A172 (cell line): ENCODE measurements at places on chromosomes 7 and 10. TPM values are rescaled to one million over a fixed set of nuclear protein-coding genes. Genes with fewer than 3 reads are reported as not detected.

DNA sequence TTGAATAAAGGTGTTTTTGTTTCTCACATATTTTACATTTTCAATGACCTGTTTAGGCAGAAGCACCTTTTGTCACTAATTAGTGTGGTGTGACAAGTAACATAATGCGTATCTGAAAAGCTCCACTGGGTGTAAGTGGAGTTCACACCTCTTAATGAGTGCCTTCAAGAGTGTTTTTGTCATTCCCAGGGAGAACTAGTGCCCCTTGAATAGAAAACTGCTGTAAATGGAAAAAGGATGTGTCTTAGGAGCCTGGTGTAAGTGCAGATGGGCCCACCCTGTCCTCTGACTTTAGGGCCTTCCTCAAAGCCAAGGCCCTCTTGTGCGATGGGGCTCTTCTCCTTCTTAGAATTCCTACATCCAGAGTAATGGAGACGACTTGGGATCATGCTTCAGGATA is 170.0 kb downstream of the MGMT start:
- no peak for DNase-seq

- DNase-seq, result no peak
Measured at GRCh38 chr7:40047661-40048060, 86.8 kb downstream of the MPLKIP start.

The BAG3 gene
- total RNA-seq, result 31.0 and 39.8 TPM in 2 replicates

GRCh38 chr7:108413337-108413736 is 42.9 kb downstream of the NRCAM start:
- no peak for DNase-seq

- peak; percentile 78 for DNase-seq
Measured at GRCh38 chr10:63630085-63630930, 109.1 kb downstream of the REEP3 start.

- no peak for DNase-seq
Measured at GRCh38 chr7:154892459-154892858, 110.5 kb downstream of the PAXIP1 start.

GRCh38 chr10:122346326-122346950 is 28.1 kb upstream of the PLEKHA1 start:
- no peak for DNase-seq

- DNase-seq, result no peak
Measured at GRCh38 chr10:84270708-84271107, 25.9 kb downstream of the RGR start.

DNA sequence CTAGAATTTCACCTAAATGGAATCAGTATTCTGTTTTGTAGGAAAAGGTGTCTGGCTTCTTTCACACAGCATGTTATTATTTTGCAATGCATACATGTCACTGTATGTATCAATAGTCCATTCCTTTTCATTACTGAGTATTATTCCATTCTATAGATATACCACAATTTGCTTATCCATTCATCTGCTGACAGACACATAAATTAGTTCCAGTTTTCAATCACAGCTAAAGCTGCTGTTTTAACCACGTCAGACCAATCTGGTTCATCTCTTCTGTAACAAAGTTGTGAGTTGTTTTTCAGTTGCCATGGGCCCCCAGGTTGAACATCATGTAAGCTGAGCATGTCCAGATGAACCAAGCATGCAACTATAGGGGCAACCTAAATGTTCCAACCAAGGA is 282.1 kb upstream of the MKLN1 start:
- no peak for DNase-seq

The VSTM2A gene
- total RNA-seq, result not detected in 2 replicates

The SPDYE11 gene
- not detected in 2 replicates for total RNA-seq

DNA sequence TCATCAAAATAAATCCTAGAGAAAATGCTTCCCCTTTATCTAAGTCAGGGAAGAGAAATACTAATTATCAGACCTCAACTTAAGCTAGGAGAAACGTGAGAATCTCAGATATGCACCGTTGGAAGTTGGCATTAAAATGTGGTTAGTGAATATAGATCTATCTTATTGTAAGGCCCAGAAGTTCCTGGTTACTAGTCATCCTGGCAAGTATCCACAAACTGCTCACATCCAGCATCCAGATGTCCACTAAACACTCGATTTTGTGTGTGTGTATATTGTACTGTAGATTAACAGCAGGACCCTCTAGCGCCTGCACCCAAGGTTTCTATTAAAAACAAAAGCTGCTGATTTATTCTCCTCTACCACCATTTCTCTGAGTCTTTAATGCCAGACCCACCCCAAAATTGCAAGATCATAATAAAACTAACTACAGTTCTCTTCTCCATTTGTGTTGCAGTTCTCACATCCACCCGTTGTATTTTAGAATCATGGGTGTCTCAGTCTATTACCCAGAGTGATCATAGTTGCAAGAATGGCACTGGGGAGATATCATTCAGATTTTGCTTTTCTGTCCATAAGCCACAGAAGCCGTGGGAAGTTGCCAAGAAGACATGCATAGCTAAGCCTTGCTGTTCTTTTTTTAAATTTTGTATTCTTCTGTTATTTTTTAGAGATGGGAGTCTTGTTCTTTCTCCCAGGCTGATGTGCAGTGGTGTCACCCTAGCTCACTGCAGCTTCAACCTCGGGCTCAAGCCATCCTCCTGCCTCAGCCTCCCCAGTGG is 165.4 kb downstream of the KIAA1217 start:
- peak; percentile 26 for DNase-seq

DNA sequence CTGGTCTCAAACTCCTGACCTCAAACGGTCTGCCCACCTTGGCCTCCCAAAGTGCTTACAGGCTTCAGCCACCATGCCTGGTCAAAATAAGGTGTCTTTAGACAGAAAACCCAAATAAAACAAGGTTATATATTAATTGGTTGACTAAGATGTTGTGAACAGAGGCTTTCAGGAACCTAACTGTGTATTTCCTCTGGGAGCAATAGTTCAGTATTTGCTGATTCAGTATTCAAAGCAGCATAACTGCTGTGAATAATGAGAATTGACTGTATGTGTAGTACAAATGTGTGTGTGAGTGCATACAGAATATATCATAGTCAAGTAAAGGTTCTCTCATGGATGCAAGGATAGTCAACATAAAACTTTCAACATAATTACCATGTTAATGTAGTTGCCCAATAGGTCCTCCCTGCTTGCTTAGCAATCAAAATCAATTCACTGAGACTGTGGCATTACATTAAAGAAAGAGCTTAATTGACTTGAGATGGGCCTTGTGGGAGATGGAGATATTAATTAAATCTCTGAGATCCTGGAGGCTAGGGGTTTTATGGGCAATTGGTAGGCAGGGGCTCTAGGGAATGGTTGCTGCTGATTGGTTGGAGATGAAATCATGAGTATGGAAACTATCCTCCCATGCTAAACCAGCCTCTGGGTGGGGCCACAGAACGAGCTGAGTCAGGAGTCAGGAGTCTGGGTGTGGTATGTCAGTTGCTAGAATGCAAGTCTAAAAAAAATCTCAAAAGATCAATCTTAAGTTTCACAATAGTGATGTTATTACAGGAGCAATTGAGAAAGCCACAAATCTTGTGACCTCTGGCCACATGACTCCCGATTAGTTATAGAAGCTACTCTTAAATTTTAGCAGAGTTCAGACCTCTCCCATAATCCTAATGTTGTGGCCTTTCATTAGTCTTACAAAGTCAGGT is 162.7 kb downstream of the AKR1D1 start:
- peak; percentile 56 for DNase-seq

DNA sequence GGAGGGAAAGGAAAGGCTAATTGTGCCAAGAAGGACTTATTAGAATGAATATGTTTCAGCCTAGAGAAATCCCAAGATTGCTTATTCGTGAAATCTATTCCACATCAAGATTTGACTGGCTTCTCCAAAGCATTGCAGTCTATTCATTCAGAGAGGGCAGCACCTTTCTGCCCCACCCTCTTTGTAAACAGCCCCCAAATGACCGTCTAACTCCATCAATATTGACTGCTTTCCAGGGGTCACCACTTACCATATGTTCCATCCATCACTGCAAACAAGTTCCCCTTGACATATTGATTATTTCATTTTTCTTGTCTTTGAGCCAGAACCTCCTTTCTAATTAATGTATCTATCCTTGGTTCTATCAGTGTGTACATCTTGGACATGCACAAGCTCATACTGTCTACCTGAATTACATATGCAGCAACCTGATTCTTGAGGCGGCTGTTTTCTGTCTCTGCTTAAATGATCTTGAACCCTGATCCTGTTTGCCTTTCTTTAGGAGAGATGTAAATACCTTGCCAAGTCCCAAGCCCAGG is 44.2 kb upstream of the PTER start:
- no peak for DNase-seq

The HOXA9 gene
- 74.8 and 88.6 TPM in 2 replicates for total RNA-seq

DNA sequence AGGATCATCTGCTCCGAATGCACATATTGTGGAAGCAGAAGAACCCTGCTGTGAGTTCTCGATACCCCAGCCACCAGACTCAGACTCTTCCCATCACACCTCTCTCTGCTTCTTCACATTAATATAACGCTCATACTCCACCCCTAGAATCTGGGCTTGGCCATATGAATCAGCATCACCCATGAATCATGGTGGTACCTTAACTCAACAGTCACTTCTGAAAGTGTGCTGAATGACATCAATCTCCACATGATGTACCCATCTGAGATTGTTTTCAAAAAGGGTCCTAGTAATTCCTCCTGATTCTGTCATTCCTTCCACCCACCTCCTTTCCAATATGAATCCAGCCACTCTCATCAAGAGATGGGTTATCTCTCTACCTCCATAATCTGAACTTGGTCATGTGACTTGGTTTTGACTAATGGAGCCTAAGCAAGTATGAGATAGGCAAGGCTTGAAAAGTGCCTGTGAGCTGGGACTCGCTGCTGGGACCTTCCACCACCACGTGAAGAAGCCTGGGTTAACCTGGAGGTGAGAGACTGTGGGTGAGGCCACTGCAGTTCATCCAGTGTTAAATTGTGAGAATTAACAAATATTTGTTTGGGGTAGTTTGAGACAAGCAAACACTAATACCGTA is 15.4 kb downstream of the YWHAG start:
- DNase-seq, result peak; percentile 63

The PLAC9 gene
- 0.21 TPM in 1 of 2 replicates, not detected in the other for total RNA-seq

The GLCCI1 gene
- 3.0 and 7.2 TPM in 2 replicates for total RNA-seq

DNA sequence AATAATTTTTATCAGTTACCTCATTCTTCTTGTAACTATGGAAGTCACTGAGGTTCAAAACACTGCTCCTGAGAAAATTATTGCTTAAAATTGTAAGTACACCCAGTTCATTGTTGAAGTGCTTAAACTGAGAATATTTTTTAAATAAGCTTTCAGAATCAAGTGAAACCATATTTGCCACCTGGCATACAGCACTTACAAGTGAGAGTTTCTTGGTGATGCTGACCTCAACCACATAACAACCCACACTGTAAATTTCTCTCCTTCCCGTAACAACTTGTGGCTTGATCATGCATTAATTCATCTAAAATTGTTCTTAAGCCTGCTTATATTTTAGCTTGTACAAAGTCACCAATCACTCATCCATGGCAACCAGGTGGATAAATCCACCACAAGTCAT is 34.0 kb downstream of the IMMP2L start:
- no peak for DNase-seq

GRCh38 chr7:105805447-105806019 is 70.9 kb downstream of the ATXN7L1 start:
- peak; percentile 29 for DNase-seq

The CALCR gene
- 0.10 and 0.98 TPM in 2 replicates for total RNA-seq

The TRPV6 gene
- total RNA-seq, result not detected in 2 replicates

The RADIL gene
- 1.9 and 5.1 TPM in 2 replicates for total RNA-seq

DNA sequence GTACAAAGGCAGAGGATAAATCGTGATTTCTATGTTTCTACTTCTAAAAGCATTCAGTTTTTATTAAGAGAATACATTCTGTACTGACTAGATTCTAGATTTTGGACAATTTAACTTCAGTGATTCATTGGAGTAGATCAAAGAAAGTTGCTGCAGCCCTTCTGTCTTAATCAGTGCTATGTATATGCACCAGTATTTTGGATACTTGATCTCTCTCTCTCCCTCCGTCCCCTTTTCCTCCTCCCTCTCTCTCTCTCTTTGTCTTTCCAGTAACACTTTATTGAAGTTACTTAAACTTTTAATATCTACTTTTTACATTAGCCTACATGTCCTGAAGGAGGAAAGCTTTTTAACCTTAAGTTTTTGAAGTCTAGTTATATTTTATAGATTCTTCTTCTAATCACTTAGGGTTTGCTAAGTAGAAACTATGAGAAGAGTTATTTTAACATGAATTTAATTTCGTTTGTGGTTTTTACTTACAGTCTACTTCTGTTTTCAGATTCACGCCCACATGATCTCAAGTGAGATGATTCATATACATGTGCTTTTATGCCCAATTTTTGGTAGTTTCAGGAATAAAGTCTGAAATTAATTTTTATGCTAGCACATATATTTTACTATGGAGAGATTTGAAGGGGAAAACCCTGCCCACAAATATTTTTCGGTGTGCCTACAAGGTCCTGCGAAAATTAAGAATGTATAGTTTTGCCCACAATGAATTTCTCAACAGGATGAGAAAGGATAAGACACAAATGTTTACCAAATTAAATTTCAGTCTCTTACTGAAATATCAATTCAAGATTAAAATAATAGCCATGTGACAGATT is 9.1 kb downstream of the MDFIC start:
- no peak for DNase-seq

DNA sequence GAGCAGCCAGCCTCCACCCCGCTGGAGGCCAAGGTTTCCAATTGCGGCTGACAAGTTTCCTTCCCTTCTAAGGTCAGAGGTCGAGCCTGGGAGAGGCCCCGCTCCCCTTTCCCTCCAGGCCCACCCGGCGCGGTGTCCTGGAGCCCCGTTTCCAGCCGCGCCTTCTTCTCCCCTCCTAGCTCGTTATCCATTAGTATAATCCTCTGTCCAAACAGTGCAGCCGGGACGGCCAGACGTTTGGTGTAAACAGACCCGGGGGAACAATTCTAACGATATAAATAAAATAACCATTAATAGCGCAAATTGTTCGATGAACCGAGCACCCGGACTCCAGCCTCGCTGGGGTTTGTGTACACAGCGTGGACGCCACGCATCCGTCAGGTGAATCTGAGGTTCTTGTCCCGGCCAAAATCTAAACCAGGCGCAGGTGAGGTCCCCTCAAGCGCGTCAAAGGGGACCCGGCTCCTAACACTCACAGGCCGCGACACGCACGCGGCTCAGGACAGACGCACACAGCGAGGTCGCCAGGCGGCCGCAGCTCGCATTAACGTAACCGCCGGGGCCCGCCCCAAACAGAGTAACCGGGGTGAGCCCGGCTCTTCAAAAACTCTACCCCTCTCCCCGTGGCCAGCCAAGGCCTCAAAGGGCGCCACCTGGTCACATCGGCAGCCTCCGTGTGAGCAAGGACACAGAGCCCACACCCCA is 10.8 kb upstream of the NKX2-3 start:
- DNase-seq, result no peak

GRCh38 chr10:126956712-126957108 is 51.5 kb downstream of the DOCK1 start:
- no peak for DNase-seq

The CYP26C1 gene
- total RNA-seq, result 0.02 TPM in 1 of 2 replicates, not detected in the other

GRCh38 chr10:58019863-58020537 is 247.7 kb downstream of the IPMK start:
- DNase-seq, result no peak

- no peak for DNase-seq
Measured at GRCh38 chr7:43851805-43852204, 17.5 kb downstream of the MRPS24 start.

DNA sequence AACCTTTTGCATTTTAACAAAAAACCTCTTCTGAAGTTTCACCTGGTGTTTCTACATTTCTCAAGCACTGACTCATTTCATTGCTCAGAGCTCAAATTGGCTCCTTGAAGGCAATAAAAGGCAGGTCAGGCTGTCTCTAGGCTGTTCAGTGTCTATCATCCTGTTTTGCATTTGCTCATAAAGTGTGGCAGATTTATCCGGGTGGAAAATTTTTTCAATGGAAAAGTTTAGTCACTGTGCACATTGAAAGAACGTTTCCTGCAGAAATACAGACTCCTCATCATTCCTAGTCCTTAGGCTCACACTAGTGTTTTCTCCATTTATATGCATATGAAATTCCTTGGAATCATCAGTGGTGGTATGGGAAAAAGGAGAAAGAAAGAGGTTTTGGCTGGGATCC is 114.2 kb upstream of the DGKB start:
- DNase-seq, result peak; percentile 61
